ENCODE measurements at places on chromosomes 11 and 22.

GRCh38 chr11:68266121-68266891 is 5.5 kb downstream of the C11orf24 start:
- H3K4me3 ChIP-seq: no peak overlapping the region
- no peaks in the 10 kb centered on the region for H3K4me1 ChIP-seq
- H3K36me3 ChIP-seq: peaks cover 45% of the 10 kb centered on the region
- DNase-seq: no peak
- no peak overlapping the region for H3K27ac ChIP-seq
- no peaks in the 10 kb centered on the region for H3K27me3 ChIP-seq

DNA sequence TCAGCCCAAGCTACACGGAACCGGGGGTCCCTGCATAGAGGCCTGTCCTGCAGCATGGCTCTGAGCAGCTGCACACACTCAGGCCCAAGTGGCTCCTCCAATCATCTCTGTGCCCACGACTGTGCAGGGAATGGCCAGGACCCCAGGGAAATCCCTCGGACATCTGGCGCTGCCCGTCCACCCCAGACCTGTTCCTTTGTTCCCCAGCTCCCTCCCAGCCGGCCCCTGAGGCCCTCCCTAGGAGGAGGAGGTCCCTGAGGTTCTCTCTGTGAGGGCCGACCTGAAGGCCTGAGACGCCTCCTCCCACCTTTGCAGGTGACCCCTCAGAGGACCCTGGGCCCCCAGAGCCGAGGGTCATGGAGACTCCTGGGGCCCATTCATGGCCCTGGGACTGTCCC is 1.1 kb downstream of the MLC1 start:
- H3K27ac ChIP-seq: no peak overlapping the region
- H3K4me1 ChIP-seq: no peaks in the 10 kb centered on the region
- no peaks in the 10 kb centered on the region for H3K36me3 ChIP-seq
- H3K4me3 ChIP-seq: no peak overlapping the region

GRCh38 chr11:131591051-131591461 is 220.6 kb downstream of the NTM start:
- no peaks in the 10 kb centered on the region for H3K36me3 ChIP-seq
- H3K4me3 ChIP-seq: no peak overlapping the region
- H3K27ac ChIP-seq: no peak overlapping the region
- no peaks in the 10 kb centered on the region for H3K4me1 ChIP-seq

- no peaks in the 10 kb centered on the region for H3K27me3 ChIP-seq
- H3K4me3 ChIP-seq: no peak overlapping the region
- no peaks in the 10 kb centered on the region for H3K36me3 ChIP-seq
- H3K27ac ChIP-seq: no peak overlapping the region
- H3K4me1 ChIP-seq: no peaks in the 10 kb centered on the region
These were observed 15.1 kb upstream of the RRAS2 start for GRCh38 chr11:14373941-14374646.

DNA sequence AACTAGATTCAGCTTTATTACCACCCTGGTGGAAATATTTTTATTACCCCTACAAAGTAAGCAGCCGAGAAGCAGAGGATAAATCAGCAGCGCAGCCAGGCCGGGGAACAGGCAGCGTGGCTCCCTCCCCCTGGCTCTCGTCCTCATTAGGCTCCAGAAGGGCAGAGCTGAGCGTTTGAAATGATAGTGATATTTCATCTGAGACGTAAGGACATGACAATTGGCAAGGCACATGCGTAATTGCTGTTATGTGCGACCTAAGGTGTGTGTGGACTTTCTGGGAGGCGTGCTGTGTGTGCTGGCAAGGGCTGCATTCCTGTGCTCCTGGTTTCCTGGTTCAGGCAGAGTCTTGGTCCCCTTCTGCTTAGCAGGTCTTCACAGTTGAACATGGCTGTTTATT is 247.8 kb downstream of the TBC1D22A start:
- H3K36me3 ChIP-seq: no peaks in the 10 kb centered on the region
- H3K27ac ChIP-seq: no peak overlapping the region
- no peak for DNase-seq
- no peak overlapping the region for H3K4me3 ChIP-seq
- H3K4me1 ChIP-seq: no peaks in the 10 kb centered on the region

GRCh38 chr11:69264486-69264885 is 29.5 kb upstream of the MYEOV start:
- H3K4me3 ChIP-seq: no peak overlapping the region
- no peak overlapping the region for H3K27ac ChIP-seq
- DNase-seq: no peak
- H3K36me3 ChIP-seq: no peaks in the 10 kb centered on the region

GRCh38 chr11:79461144-79461543 is 20.3 kb upstream of the TENM4 start:
- H3K27ac ChIP-seq: no peak overlapping the region
- no peak overlapping the region for H3K4me3 ChIP-seq
- H3K27me3 ChIP-seq: no peaks in the 10 kb centered on the region
- H3K4me1 ChIP-seq: no peaks in the 10 kb centered on the region
- DNase-seq: peak; percentile 67

DNA sequence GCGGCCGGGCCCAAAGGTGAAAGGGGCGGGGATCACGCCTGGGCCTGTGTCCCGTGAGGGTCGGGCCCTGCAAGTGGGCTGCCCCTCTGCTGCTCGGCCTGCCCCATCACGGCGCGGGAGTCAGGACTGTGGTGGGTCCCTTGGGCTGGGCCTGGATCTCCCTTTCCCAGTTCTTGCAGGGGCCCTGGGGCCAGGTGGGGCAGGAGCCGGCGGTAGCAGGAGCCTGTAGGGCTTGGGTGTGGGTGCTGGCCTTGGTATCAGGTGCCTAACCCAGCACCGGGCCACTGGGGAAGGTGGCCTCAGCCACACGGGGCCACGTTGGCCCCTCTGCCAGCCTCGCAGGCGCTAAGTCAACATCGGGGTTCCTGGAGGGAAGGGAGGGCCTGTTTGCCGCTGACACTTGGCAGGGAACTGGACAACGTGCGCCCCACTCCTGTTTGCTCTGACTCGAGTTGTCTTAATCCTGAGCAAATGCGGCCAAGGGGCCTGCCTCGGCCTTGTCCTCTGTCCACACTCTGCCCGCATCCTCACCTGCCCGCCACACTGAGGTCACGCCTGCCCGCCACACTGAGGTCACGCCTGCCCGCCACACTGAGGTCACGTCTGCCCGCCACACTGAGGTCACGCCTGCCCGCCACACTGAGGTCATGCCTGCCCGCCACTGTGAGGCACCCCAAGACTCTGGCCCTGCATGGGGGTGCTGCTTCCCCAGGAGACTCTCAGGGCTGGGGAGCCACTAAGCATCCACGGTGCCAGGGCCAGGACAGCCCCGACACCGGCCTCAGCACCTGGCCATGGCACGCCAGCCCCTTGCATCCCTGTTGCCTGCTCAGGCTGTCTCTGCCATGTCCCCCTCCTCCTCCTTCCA is 14.2 kb upstream of the MUC5B start:
- no peak overlapping the region for H3K27ac ChIP-seq
- no peaks in the 10 kb centered on the region for H3K4me1 ChIP-seq
- no peaks in the 10 kb centered on the region for H3K27me3 ChIP-seq

DNA sequence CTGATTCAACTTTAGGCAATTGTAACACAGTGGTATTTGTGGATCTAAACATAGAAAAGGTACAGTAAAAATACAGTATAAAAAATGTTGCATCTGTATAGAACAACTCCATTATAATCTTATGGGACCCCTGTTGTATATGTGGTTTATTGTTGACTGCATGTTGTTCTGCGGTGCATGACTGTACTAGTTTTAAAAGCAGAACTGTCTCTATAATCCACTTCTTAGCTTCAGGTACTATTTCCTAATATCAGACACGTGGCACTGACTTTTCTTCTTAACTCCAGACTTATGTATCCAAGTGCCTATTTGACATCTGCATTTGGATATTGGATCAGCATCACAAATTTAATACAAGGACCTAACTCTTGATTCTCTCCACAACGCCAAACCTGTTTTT is 41.1 kb downstream of the PACS1 start:
- DNase-seq: no peak
- peaks cover 40% of the 10 kb centered on the region for H3K4me1 ChIP-seq
- peak overlapping the region; percentile 70 for H3K27ac ChIP-seq

DNA sequence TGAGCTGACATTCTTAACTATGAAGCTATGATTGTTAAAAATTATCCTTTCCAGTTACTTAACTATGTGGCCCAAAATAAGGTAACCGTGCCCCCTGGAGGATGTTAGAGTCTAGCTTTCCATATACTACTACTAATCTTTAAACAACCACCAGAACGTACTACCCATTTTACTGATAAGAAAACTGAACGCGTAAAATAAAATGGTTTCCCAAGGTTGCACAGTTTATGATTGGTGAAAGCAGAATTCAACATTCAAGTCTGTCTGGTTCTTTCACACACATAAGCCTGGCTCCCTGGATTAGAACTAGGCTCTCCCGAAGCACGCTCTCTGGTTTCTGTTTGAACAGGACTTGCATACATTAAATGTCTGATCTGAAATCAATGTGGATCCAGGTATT is 437.8 kb upstream of the CCDC90B start:
- H3K27ac ChIP-seq: peak overlapping the region; percentile 79
- no peaks in the 10 kb centered on the region for H3K27me3 ChIP-seq
- peaks cover 31% of the 10 kb centered on the region for H3K4me1 ChIP-seq

DNA sequence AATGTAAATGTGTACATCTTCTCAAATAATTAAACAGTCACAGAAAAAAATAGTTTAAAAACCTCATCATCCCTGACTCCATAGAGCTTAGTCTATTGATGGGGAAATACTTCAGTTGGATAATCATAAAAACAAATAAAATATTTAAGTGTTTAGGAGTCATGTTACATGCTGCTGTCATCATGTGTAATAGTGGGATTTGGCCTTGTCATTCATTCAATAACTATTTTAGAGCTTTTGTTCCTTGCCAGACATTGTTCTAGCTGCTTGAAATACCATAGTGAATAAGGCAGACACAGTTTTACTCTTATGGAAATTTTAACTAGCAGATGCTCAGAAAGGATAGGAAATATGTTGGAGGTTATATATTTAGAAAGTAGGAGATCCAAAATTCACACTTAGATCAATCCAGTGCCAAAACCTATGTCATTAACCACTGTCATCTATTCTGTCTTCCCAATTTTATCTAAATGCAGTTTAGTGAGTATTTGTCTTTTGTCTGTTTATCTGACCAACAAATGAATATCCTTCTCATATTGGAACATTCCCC is 324.7 kb downstream of the CASP12 start:
- no peaks in the 10 kb centered on the region for H3K4me1 ChIP-seq
- no peak overlapping the region for H3K27ac ChIP-seq
- H3K27me3 ChIP-seq: no peaks in the 10 kb centered on the region
- DNase-seq: no peak
- no peak overlapping the region for H3K4me3 ChIP-seq

DNA sequence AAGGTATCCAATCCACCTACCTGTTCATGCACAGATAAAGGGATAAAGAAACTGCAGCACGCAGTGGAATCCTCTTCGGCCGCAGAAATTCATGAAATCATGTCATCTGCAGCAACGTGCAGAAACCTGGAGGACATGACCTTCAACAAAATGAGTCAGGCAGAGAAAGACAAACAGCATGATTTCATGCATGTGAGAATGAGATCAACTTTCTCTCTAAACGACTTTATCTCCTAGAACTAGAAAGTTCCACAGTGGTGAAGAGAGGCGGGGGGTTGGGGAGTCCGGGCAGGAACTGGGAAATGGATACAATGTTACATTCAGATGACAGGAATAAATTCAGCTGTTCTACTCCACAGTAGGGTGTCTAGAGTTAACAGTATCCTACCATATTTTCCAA is 9.9 kb downstream of the RGL4 start:
- DNase-seq: no peak
- no peak overlapping the region for H3K4me3 ChIP-seq
- H3K27me3 ChIP-seq: no peaks in the 10 kb centered on the region
- peaks cover 20% of the 10 kb centered on the region for H3K36me3 ChIP-seq
- H3K4me1 ChIP-seq: no peaks in the 10 kb centered on the region
- H3K27ac ChIP-seq: no peak overlapping the region

- peaks cover 16% of the 10 kb centered on the region for H3K4me1 ChIP-seq
- DNase-seq: no peak
- H3K27me3 ChIP-seq: no peaks in the 10 kb centered on the region
- H3K36me3 ChIP-seq: no peaks in the 10 kb centered on the region
- no peak overlapping the region for H3K27ac ChIP-seq
These were observed 20.9 kb upstream of the UPB1 start for GRCh38 chr22:24474221-24474620.

DNA sequence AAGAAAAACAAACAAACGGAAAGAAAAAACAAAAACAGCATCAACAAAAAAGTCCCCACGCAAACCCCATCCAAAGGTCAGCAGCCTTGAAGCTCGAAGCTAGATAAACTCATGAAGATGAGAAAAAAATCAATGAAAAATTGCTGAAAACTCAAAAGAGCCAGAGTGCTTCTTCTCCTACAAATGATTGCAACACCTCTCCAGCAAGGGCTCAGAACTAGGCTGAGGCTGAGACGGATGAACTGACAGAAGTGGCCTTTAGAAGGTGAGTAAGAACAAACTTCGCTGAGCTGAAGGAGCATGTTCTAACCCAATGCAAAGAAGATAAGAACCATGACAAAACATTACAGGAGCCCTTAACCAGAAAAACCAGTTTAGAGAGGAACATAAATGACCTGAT is 18.4 kb upstream of the FTH1 start:
- no peaks in the 10 kb centered on the region for H3K36me3 ChIP-seq
- peaks cover 9% of the 10 kb centered on the region for H3K4me1 ChIP-seq
- no peak overlapping the region for H3K4me3 ChIP-seq
- H3K27ac ChIP-seq: no peak overlapping the region
- DNase-seq: peak; percentile 73

- no peak for DNase-seq
- no peaks in the 10 kb centered on the region for H3K27me3 ChIP-seq
- no peak overlapping the region for H3K4me3 ChIP-seq
These were observed 52.8 kb upstream of the YWHAH start for GRCh38 chr22:31891366-31892079.

- no peak overlapping the region for H3K27ac ChIP-seq
- no peaks in the 10 kb centered on the region for H3K36me3 ChIP-seq
- H3K4me3 ChIP-seq: no peak overlapping the region
- no peak for DNase-seq
- H3K4me1 ChIP-seq: no peaks in the 10 kb centered on the region
- no peaks in the 10 kb centered on the region for H3K27me3 ChIP-seq
These were observed 161.4 kb downstream of the AASDHPPT start for GRCh38 chr11:106238704-106239360.

- H3K4me1 ChIP-seq: peaks cover 14% of the 10 kb centered on the region
- H3K4me3 ChIP-seq: no peak overlapping the region
- H3K27me3 ChIP-seq: no peaks in the 10 kb centered on the region
- H3K36me3 ChIP-seq: no peaks in the 10 kb centered on the region
These were observed 7.0 kb upstream of the GAB2 start for GRCh38 chr11:78424334-78425270.

- H3K4me3 ChIP-seq: no peak overlapping the region
- no peak for DNase-seq
- H3K4me1 ChIP-seq: no peaks in the 10 kb centered on the region
- no peak overlapping the region for H3K27ac ChIP-seq
- H3K36me3 ChIP-seq: no peaks in the 10 kb centered on the region
- H3K27me3 ChIP-seq: no peaks in the 10 kb centered on the region
These were observed 59.2 kb upstream of the EED start for GRCh38 chr11:86185381-86185750.

All from thyroid gland (tissue), 4 donors.